ENCODE measurements at places on chromosomes 2 and 18. TPM values are rescaled to one million over a fixed set of nuclear protein-coding genes. Genes with fewer than 3 reads are reported as not detected.

TBC1D8 gene
- 111 TPM for total RNA-seq

GRCh38 chr2:109270505-109271312, 141.7 kb downstream of the SH3RF3 start:
- no peak for DNase-seq

UGT1A5 gene
- not detected for total RNA-seq

DNA sequence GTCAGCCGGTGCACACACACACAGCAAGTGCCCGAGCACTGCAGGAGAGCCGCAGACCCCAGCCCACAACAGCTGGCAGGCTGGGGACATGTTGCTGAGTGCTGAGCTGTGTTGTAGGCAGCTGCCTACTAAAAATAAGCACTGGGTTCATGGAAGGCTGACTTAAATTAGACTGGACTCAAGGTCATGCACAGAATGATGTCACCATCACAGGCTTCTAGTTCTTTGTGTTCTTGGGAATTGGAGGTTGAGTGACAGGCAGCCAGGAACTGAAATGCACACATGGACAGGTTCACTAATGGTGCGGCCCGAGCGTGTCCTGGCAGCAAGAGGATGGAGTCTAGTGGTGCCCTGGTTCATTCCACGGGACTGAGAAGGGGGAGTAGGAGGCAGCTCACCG, 71.3 kb downstream of the VWA3B start:
- DNase-seq = peak; percentile 49

DNA sequence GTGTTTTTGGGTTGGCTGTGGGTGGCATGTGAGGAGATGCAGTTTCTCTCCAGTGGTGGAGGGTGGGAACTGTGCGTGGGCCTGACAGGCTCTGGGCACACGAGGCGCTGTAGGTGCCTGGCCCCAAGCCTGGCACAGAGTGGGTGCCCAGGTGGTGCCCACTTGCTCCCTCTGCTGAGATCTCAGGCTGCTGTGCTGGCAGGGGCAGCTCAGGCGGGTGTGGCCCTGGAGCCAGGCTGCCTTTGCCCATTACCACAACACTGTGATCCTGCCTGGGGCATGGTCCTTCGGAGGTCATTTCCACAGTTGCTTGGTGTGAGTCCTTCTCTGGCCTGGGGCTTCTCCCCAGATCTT, 20.4 kb downstream of the TSHZ1 start:
- DNase-seq = no peak

- DNase-seq = peak; percentile 10
Measured at GRCh38 chr2:239285071-239285931, 115.5 kb downstream of the HDAC4 start.

GRCh38 chr2:112877423-112877822, 33.5 kb upstream of the IL37 start:
- no peak for DNase-seq

- DNase-seq = peak; percentile 60
Measured at GRCh38 chr2:9830685-9831410, 12.4 kb upstream of the TAF1B start.

GRCh38 chr2:217162533-217162932, 302.7 kb upstream of the TNP1 start:
- no peak for DNase-seq

GPR148 gene
- total RNA-seq = not detected

DNA sequence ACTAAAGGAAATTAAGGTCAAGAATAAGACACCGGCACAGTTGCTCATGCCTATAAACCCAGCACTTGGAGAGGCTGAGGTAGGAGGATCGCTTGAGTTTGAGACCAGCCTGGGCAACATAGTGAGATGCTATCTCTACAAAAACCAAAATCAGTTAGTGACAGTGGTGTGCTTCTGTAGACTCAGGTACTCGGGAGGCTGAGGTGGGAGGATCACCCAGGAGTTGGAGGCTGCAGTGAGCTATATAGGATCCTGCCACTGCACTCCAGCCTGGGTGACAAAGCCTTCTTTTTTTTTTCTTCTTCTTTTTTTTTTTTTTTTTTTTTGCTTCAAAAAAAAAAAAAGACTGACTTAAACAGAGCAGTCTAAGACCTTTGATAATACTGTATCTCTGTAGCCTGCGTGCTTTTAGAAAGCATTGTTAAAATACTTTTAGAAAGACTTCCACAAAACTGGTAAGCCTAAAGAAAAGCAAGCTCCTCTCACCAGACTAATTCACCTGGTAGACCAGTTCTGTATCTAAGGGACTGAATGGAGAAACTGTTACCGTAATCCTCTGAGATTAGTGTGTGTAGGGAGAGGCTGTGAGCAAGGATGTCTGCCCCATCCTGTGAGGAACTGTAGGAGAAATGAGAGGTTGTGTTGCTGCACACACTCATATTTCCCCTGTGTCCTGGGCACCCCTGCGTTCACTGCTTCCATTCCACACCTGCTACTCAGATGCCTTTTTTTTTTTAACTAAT, 10.8 kb downstream of the RAB12 start:
- no peak for DNase-seq

- no peak for DNase-seq
Measured at GRCh38 chr2:67604360-67604759, 207.2 kb downstream of the ETAA1 start.

DNA sequence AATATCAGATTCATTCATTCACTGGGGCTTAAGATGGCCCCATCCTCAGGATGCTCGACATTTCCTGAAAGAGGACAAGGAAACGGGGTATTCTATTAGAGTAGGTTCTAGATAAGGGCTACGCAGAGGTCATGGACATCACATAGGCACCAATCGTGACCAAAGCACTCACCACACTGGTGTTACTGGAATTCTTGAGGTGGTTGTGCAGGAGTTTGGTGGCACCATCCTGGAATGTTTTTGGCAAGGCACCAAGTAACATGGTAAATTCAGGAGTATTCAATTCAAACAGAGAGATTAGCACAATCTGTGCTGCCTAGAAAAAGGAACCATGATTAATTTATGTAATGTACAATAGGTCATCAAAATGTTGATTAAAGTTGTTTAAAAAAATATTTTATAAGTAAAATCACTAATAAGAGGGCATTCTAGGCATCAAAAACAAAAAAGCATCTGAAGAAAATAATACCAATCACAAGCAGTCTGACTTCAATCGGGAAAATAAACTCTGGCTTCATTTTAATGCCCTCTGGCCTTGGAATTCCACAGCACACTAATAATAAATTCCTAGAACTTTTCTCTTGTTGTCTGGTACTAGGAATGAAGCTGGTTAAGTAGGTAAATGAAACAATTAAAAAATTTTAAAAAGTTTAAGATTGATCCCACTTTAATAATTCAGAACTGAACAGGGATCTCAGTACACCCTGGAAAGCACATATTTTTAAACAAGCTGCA, 102.8 kb upstream of the TFCP2L1 start:
- no peak for DNase-seq

MPPE1 gene
- 29.0 TPM for total RNA-seq

DNA sequence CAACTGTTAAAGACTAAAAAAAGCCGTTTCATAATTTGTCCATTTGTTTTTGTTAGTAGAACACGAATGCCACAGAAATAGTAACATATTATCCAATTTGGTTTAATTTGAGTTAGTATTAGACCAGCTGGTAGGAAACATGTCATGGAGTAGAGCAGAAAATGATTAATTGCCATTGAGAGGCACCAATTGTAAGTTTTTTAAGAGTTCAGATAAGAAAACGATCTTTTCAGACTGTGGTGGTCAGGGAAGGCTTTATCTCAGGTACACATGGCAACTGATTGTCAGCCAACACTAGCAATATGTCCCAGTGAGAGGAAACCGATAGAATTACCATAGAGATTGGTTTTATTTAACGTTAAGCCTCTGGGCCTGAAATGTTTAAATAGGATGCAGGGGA, 438.2 kb upstream of the MAP2 start:
- no peak for DNase-seq

KCNG2 gene
- not detected for total RNA-seq

- no peak for DNase-seq
Measured at GRCh38 chr2:134089454-134089853, 164.4 kb upstream of the MGAT5 start.

ANAPC1 gene
- 40.2 TPM for total RNA-seq

PLA2R1 gene
- total RNA-seq = 1.3 TPM

EPHA4 gene
- total RNA-seq = 5.2 TPM

DNA sequence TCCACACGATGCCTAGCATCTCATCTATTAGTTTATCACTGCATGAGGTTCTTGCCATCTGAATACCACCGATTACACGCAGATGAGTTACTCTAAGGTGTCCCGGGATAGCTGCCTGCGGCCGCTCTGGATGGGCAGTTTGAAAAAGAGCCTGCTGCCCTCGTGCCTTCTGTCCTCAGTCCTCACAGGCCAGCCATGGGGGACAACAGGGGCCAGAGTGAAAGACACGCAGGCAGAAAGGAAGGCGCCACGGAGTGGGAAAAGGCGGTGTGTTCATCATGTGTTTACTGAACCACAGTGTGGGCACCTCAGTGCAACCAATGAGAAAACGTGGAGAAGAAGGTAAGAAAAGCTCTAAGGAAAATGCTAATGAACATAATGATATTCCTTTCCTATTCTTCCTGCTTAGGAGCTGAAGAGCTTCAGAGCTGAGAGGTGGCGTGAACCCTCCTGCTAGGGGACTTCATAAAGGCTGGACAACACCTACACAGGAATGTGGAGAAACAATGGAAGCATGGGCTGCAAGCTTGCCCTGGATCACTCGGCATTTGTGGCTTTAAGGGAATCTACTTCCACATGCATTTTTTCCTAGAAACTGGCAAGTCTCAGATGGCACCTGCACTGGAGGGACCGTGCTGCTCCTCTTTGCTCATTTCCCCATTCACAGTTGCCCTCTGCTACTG, 50.9 kb downstream of the CABYR start:
- no peak for DNase-seq

DNA sequence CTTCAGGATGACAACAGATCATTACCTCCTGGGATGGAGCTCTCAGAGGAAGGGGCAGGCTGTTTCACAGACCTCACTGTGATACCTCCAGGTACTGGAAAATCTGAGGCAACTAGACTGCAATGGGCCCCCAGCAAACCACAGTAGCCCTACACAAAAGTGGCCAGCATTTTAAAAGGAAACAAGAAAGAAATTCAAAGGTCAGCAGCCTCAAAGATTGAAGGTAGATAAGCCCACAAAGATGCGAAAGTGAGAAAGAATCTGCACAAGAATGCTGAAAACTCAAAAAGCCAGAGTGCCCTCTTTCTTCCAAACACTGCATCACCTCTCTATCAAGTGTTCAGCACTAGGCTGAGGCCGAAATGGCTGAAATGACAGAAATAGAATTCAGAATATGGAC, 499.5 kb upstream of the CHAC2 start:
- no peak for DNase-seq

- peak; percentile 39 for DNase-seq
Measured at GRCh38 chr2:20438334-20439192, 8.3 kb upstream of the RHOB start.

- no peak for DNase-seq
Measured at GRCh38 chr2:14779252-14779651, 146.7 kb downstream of the LRATD1 start.

- DNase-seq = no peak
Measured at GRCh38 chr2:107621186-107622165, 205.2 kb upstream of the RGPD4 start.

C2orf15 gene
- 3.9 TPM for total RNA-seq

DNA sequence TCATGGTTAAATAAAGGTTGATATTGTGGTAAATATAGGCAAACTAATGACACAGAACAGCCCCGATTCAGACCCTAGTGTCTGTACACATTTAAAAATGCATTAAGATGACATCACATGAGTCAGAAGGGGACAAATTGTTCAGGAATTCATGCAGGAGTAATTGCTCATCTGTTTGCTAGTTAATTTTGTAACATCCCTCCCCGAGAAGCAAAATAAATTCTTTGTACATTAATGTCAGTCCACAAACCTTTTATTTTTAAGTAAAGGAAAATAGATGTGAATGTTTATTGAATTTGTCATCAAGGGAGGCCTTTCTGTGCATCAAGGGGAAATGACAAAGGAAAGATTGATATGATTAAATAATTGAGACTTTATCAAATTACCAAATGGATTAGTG, 69.9 kb downstream of the SH3BP4 start:
- DNase-seq = no peak

SPEG gene
- 3.6 TPM for total RNA-seq

- DNase-seq = no peak
Measured at GRCh38 chr2:159201360-159202063, 85.0 kb downstream of the WDSUB1 start.

DAW1 gene
- not detected for total RNA-seq

DNA sequence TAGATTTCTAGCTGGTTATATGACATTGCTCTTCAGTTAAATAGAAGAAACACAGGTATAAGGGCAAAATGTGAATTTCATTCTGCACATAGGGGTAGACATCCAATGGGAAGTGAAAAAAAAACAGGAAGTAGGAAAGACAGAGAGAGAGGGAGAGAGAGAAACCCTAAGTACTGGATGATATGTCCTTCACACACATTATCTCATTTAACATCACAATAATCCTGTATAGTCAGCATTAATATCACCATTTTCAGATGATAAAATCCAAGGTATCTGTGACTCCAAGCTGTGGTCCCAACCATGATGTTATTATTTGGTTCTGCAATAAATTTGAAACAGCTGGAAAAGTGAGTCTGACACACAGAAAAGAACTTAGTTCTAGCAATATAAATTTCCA, 759.9 kb downstream of the SATB2 start:
- no peak for DNase-seq

RPRM gene
- total RNA-seq = not detected

DNA sequence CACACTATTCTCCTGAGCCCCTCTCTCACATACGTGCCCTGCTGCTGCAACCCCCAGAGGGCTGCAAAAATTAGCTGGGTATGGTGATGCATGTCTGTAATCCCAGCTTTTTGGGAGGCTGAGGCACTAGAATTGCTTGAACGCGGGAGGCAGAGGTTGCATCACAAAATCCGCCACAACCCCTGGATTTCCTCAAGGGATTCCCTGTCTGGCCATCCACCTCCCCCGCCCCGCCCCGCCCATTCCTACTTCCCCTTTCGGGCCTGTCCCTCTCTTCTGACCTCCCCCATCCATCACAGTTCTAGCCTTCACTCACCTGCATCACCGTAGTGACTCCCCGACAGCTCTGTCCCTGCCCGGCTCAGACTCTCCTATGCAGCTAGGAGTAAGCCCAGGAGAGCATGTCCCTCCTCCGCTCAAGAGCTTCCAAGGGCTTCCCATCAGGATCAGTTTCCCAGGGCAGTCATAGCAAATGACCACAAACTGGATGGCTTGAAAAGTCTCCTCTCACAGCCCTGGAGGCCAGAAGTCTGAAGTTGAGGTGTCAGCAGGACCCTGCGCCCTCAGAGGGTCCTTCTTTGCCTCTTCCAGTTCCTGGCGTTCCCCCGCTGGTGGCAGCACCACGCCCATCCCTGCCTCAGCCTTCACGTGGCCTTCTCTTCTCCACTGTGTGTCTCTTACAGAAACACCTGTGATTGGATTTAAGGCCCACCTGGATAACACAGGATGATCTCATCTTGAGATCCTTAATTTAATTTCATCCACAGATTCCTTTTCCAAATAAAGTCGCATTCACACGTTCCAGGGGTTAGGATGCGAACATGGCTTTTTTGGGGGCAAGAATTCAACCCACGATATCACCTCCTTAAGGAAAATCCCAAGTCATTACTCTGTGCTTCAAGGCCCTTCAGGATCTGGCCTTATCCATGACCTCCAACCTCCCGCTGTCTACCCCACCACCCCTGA, 58.5 kb downstream of the HS1BP3 start:
- DNase-seq = no peak
